CD4-positive, alpha-beta memory T cell (primary cell): ENCODE measurements at places on chromosomes 7 and 10.

DNA sequence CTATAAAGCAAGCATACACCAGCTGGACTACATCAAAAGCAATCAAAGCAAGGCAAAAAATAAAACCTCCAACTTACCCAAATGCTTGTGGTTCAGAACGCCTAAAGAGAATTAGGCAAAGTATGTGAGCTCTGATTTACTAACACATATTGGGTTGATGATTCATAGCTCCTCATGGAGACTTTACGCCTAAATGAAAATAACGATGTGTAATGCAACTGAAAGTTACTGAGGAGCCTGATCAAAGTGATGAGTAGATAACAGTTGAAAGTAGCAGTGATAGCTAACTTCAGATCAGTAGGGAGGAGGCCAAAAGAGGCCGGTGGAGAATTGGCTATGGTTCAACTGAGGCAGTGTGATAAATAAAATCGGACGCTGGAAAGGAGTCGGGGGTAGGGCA lies 85.0 kb downstream of the MPP7 start:
- no peak for DNase-seq

DNA sequence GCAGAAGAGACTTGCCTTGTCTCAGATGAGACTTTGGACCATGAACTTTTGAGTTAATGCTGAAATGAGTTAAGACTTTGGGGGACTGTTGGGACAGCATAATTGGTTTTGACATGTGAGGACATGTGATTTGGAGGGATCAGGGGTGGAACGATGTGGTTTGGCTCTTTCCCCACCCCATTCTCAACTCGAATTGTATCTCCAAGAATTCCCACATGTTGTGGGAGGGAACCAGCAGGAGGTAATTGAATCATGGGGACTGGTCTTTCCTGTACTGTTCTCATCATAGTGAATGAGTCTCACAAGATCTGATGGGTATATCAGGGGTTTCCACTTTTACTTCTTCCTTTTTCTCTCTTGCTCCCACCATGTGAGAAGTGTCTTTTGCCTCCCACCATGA lies 229.7 kb upstream of the KCND2 start:
- no peak for DNase-seq

DNA sequence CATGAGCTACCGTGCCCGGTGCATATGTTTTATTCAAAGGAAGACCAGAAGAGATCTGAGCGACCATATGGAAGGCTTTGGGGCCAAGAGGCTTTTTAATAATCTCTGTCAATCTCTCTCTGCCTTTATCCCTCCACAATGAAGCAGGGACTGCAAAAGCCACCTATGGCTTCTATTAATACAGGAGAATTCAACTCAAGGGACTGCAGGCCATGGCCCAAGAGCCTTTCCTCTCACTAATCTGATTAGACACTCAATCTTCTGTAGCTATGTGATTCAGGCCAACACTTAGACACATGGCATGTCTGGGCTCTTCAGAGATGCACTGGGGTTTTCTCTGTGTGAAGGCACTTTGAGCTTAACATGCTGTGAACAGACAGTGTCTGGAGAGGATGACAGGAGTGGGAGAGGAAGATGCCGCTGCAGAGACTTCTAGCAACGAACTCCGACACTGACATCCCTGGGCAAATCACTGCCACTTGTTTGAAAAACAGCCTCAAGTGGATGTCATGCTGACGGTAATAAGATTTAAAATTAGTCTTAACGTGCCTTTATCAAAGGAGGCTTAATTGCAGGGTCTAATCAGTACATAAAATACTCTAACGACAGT lies 114.4 kb upstream of the AOAH start:
- DNase-seq = no peak

GRCh38 chr7:5450549-5451327 lies 27.1 kb upstream of the TNRC18 start:
- DNase-seq = peak; percentile 23

DNA sequence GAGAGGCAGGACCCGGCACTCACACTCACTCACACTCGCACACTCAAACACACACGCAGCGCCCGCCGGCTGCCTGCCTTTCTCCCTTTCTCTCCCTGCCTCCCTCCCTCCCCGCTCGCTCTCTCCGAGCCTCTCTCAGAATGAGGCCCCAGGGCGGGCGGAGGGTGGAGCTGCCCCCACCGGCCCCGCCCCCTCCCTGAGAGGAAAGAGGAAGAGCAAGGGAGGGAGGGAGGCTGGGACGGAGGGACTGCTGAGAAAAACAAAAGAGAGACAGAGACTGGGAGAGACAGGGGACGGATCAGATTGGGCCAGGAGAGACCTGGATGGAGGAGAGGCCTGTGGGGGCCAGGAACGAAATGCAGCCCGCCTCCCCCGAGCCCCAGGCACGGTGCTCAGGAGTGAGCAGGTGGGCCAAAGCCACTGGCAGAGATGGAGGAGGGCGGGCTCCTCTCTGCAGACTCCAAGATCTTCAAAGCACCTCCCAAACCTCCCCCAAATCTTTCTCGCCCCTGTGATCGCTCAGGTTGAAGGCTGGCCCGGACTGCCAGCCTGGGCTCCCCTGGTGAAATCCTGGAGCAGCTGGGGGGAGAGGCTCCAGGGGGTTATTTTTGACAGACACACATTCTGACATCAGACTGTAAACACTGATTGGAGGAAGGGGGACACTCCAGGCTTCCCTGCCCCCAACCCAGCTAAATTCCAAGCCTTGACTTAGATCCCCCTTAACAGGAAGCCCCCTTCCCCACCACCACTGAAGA lies 5.1 kb downstream of the LDB1 start:
- DNase-seq = peak; percentile 75

GRCh38 chr7:20601121-20601520 lies 14.3 kb upstream of the ABCB5 start:
- no peak for DNase-seq

DNA sequence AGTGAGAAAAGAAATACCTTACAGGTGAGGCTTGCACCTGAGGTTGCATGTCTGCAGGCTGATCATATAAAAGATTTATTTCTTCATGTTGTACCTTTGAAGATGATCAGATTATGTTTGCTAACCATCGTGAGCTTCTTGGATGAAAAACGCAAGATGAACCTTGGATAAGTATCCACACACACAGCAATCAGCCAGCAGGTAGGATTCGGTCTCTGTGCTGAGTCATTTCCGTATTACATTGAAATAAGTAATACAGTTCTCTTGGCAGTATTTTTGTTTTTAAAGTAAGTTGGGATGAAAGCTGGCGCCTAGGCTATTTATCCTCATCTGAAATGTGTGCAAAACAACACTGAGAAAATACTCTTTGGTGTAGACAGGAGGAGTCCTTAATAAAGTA lies 109.0 kb upstream of the PRKCQ start:
- no peak for DNase-seq

DNA sequence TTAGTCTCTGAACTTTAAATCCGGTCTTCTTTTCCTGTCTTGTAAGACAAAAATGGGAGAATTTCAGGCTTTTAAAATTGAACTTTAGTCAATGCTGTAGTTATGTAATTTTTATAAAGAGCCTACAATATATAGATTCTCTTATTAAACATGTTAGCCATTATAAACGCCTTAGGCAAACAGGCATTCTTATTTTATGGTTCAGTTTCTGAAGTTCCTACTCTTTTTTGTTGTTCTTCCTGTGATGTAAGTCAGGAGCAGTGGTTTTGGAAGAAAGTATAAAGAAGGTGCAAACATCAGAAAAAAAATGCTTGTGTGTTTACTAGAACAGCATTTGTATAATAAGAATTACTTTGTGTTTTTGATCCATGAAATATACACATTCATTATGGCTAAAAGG lies 41.6 kb downstream of the BICC1 start:
- DNase-seq = no peak

- no peak for DNase-seq
Measured at GRCh38 chr10:13684806-13685482, 98.2 kb downstream of the PRPF18 start.

DNA sequence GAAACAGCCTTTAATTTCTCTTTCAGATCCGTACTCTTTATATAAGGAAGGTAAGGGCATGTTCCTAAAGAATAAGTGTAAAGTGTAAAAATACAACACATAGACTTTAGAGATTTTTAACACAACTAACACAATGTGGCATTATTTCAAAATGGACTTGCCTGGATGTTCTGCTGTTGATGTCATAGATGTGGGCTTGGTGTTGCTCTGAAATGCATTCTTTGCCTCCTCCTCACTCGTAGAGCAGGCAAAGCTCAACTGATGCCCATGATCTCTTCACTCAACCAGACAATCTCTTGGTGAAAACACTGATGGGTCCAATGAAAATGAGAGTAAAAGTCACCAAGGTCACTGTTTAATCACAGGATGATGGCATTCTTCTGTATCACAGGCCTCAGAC lies 174.2 kb upstream of the TCERG1L start:
- DNase-seq = no peak

GRCh38 chr10:92493362-92493761 lies 80.5 kb downstream of the IDE start:
- no peak for DNase-seq

- DNase-seq = no peak
Measured at GRCh38 chr7:155553871-155554270, 7.5 kb upstream of the CNPY1 start.

DNA sequence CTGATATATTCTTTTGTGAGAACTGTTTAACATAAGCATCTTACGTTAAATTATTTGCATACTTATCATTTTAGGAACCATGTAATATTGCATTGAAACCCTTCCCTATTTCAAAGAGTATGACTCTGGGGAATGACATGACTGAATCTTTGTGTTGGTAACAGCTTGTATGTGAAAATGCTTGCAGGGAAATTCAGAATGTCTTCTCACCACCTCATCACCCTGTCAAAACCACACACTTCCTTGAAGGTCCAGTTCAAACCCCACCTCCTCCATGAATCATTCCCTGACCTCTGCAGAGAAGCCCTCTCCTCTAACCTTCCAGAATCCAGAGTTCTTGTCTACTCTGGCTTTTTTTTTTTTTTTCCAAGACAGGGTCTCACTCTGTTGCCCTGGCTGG lies 26.3 kb upstream of the NKX2-3 start:
- no peak for DNase-seq

- DNase-seq = no peak
Measured at GRCh38 chr7:99409806-99410205, 1.0 kb downstream of the BUD31 start.

- no peak for DNase-seq
Measured at GRCh38 chr10:110404825-110405224, 92.9 kb upstream of the DUSP5 start.

DNA sequence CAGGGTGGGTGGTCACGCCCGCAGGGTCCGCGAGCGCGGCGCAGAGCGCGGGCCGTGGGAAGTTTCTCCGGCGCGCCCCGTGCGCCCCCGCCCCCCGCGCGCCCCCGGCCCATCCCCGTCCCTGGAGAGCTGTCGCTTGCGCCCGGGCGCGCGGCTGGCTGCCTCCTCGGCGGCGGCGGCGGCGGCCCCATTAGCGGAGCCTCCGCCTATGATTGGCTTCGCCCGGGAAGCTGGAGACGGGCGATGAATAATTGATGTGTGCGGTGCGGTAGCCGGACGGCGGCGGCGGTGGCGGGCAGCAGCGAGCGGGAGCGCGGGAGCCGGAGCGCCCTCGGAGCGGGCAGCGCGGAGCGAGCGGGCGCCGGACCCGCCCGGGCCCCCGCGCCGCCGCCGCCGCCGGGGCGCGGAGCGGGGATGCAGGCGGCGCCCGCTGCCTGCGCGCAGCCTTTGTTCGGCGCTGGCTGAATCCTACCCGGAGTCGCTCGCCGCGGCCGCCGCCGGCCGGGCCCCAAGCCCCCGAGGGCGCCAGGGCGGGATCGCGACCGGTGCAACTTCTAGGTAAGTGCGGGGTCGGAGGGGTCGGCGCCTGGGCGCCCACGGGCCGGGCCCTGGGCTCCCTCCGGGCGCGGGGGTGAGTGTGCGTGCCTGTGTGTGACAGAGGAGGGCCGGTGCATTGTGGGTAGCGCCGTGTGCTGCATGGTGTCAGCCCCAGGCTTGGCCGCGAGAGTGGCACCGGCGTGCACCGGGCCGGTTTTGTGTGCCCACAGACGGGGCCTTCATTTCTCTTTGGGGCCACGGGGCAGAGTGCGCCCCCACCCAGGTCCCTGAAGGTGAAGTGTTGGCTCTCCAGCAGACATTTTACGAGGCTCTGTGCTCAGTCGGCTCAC lies 103.8 kb upstream of the PPIF start:
- DNase-seq = peak; percentile 71

- no peak for DNase-seq
Measured at GRCh38 chr10:3702569-3702968, 82.4 kb downstream of the KLF6 start.

DNA sequence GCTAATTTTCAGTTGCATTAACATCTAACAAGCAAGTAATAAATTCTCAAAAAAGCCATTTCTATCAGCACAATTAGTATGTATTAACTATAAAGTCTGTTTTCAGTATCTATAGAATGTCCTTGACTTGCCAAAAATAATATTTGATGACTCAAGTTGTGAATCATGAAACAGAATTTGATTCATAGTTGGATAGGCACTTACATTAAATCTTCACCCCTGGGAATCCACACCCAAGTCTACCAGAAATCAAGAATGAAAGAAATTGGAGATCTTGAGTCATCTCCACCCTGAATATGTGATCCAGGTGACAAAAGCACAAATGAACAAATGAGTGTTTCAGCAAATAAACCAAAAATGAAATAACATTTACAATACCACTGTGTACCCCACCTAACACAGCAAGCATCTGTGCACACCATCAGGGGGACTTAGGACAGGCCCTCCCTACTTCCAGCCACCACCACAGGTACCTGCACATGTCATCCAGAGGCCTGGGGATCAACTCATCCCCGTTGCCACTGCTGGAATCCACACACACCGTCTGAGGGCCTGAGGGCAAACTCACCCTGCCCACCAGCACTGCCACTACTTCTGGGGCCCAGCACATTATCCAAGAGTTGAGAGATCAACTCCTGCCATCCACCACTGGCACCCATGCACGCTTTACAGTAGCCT lies 160.1 kb downstream of the MTERF1 start:
- DNase-seq = no peak

- DNase-seq = peak; percentile 56
Measured at GRCh38 chr7:107879400-107880035, 11.5 kb upstream of the DLD start.

DNA sequence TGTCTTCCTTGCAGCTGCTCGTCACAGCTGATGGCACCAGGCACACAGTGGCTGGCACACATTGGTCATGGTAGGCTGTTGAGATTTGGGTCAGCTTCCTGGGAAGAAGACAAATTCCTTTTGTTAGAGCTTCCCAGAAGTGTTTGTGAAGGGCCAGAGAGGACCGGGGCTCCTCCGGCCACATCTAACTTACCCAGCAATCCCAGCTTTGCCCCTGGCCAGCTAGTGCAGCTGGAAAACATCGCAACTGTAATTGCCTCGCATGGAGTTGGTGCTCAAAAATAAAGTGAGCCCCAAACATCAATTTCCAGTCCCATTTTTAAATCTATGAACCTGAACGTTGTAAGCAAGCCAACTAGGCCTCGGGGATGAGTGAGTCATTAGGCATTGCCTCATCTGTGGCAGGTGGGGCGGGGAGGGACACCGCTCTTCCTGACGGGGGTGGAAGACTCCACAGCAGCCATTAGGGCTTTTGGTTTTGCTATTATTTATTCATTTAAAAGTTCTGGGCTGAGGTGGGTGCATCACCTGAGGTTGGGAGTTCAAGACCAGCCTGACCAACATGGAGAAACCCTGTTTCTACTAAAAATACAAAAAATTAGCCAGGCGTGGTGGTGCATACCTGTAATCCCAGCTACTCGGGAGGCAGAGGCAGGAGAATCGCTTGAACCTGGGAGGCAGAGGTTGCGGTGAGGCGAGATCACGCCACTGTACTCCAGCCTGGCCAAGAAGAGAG lies 12.4 kb downstream of the CPA5 start:
- no peak for DNase-seq

GRCh38 chr10:85946713-85947326 lies 419.8 kb downstream of the GRID1 start:
- DNase-seq = no peak
